ENCODE measurements at places on chromosomes 3 and 15.

GRCh38 chr3:45964139-45964538 lies 20.9 kb downstream of the CXCR6 start:
- DNase-seq: no peak

DNA sequence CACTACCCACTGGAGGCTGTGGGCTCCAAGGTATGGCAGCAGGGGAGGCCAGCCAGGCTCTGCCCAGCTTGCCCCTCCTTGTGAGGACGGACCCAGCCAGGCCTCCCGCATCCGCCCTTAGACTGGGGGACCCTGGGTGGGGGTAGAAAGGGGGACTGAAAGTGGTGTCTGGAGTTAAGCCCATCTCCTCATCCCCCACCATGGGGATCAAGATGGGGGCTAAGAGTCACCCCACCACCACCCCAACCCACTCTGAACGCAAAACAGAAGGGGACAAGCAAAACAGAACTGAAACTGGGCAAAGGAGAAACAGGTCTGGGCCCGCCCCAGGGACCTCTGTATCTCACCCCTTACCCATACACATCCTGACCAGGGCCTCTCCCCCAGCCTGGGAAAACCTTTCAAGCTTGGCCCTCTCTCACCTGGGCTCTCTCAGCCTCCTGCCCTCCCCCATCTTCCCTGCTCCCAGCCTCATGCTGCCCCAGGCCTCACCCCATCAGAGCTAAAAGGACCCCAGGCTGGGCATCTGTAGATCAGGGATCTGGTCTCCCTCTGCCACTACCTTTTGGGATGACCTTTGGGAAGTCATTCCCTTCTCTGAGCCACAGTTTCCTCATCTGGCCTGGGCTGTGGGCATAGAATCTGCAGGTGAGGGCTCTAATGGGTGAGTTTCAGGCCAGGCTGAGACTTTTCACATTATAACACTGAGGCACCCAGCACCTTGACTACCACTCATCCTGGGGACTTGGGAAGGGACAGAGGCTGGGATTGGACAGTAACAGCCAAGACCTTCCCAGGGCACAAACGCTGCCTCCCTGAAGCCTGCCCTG lies 30.0 kb upstream of the CYP11A1 start:
- DNase-seq: no peak

GRCh38 chr15:53196242-53196641 lies 406.1 kb upstream of the ONECUT1 start:
- no peak for DNase-seq

GRCh38 chr15:76625267-76625666 lies 279.9 kb downstream of the SCAPER start:
- DNase-seq: no peak

All from renal pelvis (tissue), 12 donors.